ENCODE measurements at places on chromosomes 3 and 15. TPM values are rescaled to one million over a fixed set of nuclear protein-coding genes. Genes with fewer than 3 reads are reported as not detected.

GRCh38 chr3:112982710-112983109 is 7.8 kb upstream of the CD200R1 start:
- no peak for DNase-seq

- no peak for DNase-seq
Measured at GRCh38 chr3:61029194-61029593, 222.1 kb downstream of the FHIT start.

DNA sequence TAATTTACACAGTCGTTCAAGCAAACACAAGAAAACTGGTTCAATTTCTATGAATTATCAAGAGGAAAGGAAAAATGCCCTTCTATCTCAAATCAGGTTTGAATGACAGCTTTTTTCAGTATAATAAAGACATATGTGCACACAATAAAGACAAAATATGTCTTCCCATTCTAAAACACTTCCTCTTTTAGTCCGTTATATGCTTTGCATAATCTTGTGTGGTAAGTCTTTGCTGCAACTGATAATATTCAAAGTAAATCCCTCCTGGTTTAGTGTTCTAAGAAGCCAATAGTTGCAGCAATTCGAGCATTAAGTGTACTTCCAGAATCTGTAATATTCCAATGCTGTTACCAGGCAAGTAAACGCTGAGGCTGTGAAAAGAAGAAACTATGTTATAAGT is 43.7 kb upstream of the MAPKBP1 start:
- DNase-seq: no peak

GRCh38 chr3:18782191-18782590 is 357.1 kb upstream of the SATB1 start:
- DNase-seq: no peak

DNA sequence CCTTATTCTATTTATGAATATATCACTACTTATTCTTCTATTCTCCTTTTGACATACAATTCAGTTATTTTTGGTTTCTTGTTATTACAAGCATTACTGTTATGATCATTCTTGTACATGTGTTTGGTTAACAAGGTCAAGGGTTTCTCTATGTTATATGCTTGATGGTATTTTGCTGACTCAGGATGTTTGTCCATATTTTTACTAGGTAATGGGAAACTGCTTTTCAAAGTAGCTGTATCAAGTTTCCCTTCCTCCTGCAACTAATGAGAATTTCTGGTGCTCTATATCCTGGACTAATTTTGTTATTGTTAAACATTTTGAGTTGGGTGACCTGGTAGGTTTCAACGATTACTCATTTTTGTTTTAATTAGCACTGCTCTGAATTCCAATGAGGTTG is 841.0 kb downstream of the OTOL1 start:
- no peak for DNase-seq

The LMLN gene
- total RNA-seq: 9.2 TPM

DNA sequence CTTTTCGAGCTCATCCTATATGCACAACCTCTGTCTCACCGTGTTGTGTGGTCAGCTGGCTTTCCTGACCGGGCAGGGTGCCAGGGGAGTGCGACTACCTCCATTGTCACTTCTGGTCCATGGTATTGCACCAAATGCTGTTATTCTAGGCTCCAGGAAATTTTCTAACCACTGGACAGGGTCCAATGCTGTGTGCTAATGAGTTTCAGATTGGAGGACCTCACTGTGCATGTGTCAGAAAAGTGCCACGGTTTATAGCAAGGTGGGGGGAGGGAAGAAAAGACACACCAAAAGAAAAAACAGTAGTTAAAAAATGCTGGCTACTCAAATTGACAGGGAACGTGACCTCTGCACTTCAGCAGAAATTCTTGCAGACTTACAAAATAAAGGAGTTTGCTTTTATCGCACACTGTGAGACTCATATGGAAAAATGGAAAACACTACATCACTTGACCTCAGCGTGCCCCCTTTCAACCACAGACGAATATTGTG is 480.1 kb downstream of the FOXP1 start:
- peak; percentile 74 for DNase-seq

The CDC25A gene
- total RNA-seq: 0.90 TPM

DNA sequence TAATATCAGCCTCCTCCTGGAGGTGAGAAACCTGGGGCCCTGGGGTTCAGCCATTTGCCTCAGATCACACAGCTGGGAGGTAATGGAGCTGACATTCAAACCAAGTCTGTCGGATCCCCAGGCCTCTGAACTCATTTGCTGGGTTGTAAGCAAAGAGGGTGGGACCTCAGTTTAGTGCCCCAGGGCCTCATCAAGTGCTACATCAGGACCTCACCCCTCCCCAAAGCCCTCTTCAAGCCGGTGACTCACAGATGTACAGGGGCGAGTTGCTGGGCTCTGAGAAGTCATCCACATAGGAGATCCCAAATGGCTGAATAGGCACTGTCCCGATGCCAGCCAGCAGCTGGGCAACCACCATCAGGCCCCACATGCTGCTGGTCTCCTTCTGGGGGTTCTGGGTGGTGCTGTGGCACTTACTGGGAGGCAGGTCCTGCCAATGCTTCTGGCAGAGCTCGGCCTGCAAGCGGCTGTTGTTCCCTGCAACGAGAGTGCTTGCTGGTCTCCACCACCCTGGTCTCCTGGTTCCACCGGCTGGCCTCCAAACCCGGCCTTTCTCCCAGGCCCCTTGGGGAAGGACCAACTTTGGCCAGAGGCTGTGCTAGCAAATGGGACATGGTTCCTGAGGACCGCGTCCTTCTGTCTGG is 59.2 kb upstream of the RAB6B start:
- no peak for DNase-seq

DNA sequence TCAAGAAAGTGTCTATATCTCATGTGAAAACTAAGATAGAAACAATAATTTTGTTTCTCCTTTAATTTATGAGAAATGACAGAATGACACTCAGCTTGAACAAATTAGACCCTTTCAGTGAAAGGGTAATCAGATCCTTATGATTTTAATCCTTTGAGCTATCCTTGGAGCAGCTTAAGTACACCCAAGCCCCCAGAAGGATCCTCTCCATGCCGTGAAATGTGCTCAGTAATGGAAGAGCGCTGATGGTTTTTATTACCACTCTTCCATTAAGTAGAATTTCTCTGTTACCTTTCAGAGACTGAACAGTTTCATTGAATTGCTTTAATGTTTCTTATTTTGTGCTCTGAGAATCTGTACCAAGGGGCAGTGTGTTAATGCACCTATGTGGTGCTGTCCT is 54.3 kb downstream of the HMG20A start:
- DNase-seq: no peak

GRCh38 chr3:132416161-132416560 is 1.1 kb upstream of the DNAJC13 start:
- DNase-seq: no peak

DNA sequence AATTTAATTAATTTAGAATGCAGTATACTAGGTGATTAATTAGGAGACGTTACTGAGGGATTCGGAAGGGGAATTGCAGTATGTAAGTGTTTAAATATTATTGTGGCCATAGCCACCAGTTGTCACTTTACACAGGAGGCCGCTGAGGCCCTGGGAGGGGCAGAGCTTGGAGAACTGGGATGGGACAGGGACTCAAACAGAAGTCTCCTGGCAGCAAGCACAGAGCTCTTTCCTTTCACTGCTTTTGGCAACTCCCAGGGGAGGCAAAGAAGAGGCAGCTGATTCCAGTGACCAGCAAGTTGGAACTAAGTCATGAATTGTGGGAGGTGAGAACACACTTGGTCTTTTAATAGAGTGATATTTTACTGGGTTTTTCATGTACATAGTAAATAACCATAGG is 248.6 kb downstream of the RPLP1 start:
- DNase-seq: no peak

The SLC30A4 gene
- total RNA-seq: 15.3 TPM

DNA sequence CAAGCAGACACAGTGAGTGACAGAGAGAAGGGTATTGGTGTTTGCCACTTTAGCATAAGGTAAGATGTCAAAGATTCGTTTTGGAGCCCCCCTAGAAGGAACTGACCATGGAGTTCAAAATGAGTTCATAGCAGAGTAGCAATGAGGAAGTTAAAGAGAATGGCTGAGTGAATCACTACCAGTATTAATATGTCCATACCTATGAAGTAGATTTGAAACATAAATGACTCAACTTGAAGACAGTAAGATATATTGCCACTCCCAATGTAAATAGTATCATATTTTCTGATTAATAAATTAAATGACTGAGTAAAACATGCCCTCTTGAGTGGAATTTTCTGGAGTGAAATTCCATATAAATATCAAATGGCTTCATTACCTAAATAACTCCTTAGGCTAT is 675.1 kb downstream of the NLGN1 start:
- no peak for DNase-seq

- DNase-seq: no peak
Measured at GRCh38 chr15:78368651-78369050, 28.5 kb downstream of the CRABP1 start.

- no peak for DNase-seq
Measured at GRCh38 chr3:73559749-73560148, 65.0 kb downstream of the PDZRN3 start.

The ATP1B3 gene
- 68.4 TPM for total RNA-seq

DNA sequence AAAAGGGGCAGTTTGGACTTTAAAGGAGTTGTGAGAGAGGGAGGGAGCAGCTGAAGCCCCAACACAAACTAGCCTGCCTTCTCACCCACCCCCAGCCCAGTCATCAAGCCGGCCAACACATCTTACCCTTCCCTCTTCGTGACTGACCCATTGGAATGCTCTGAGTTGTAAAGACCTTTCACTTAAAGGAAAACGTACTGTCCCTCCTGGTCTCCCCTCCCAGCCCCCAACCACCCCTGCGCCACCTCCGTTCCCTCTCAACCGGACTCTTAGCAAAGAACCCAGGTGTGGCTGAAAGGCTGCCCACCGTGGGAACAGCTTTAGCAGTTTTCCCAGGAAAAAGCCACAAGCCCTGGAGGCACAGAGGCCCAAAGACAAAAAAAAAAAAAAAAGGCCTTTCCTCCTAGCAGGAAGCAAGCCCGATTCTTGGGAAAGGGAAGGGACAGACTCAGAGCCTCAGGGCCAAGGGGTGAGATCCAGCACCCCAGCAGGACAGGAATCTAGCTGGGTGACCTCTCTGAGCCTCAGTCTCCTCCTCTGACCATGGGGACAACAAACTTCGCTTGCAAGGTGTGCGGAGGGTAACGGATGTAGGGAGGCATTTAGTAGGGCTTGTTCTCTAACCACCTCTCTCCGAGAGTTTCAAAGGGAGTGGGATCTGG is 2.4 kb downstream of the CYP11A1 start:
- no peak for DNase-seq

DNA sequence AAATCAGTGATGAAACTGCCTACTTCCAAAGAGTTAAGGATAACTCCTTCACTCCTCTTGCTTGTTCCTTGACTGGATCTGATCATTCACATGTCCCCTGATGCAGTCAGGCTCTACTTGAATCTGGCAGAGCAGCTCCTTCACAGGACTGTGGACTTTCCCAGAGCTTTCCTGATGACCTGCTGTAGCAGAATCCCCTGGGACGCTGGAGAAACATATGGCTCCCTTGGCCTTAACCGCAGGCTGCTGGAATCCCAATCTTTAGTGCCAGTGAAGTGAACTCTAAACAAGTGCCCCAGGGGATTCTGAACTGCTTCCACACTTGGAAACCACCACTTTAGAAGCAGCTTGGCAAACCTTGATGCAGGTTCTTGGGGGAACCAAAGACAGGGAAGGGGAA is 217.8 kb downstream of the CHST2 start:
- DNase-seq: no peak

The WDR72 gene
- not detected for total RNA-seq

DNA sequence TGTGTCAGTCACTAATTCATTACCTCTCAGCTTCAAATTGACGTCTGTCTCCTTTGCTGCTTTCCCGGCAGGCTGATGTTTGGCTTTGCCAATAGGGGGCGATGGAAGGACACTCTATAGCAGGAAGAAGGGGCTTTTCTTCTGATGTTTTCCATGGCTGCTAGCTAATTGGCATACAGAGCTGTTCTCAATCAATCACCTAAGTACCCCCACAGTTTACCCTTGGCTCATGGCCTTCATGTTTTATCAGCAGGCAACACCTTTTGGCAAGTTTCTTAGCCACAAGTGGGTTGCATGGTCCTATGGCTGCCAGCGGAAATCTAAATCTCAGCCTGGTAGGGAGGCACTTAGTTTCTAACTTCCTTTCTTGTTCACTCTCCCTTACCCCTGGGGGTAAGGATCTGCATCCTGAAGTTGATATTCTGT is 45.0 kb downstream of the ESYT3 start:
- DNase-seq: peak; percentile 46

The CXCR6 gene
- total RNA-seq: not detected

The ABI3BP gene
- total RNA-seq: 108 TPM

The DUT gene
- 70.4 TPM for total RNA-seq

DNA sequence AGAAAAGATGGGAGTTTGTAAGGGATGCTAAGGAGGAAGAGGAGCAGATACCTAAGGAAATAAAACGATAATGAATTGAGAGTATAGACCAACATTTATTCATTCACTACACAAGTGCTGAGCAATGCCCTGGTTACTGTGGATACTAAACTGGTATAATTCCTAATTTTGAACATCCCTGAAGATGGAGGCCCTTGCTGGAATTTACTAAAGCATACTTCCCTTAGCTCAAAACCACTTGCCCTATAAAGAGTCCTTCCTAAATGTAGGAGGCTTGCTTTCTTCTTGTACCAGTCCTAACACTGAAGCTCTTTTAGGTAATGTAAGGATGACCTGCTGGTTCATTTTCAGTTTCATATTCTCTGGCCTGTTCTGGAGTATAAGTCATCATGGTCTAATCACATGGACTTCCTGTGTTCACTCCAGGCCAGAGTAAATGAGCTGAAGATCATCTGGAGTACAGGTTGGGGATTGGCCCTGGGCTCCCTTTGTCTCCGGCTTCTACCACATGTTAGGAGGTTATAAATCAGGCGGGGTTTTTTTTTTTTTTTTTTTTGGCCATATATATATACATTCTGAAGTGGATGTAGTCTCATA is 40.1 kb upstream of the MTMR10 start:
- DNase-seq: peak; percentile 52

DNA sequence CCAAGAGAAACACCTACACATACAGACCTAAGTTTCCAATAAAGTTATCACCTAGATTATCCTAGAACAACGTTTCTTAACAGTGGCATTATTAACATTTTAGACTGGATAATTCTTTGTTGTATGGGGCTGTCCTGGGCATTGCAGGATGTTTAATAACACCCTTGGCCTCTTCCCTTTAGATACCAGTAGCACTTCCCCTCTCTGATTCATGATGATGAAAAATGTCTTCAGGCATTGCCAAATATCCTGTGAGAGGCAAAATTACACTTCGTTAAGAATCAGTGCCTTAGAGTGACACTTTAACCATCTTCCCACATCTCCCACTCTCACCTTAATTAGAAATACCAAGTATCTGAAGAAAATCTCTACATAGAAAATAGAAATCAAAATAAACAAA is 352.6 kb downstream of the CGGBP1 start:
- DNase-seq: no peak

- no peak for DNase-seq
Measured at GRCh38 chr3:3800685-3801493, 1.7 kb downstream of the LRRN1 start.

The CP gene
- not detected for total RNA-seq

DNA sequence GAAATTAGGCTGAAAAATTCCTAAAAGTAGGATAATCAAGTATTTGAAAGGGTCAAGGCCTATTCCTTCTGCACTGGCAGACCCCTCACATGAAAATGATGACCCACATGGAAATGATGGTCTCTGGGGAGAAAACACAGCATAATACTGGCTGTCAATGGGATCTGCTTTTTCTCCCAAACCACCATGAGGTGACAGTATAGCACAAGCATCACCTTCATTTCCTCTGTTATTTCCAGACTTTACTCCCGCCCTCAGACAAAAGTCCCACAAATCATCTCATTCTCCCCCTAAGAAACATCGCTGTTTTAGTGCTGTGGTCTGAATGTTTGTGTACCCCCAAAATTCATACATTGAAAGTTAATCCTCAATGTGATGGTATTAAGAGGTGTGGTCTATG is 161.0 kb downstream of the RSL24D1 start:
- DNase-seq: no peak

GRCh38 chr3:143010024-143010423 is 8.7 kb downstream of the U2SURP start:
- DNase-seq: no peak
